ENCODE measurements at places on chromosomes 5 and 9.

- no peak for DNase-seq
These were observed 473.6 kb downstream of the AGTPBP1 start for GRCh38 chr9:85268131-85268530.

- peak; percentile 78 for DNase-seq
These were observed 485 bp downstream of the TGFBR1 start for GRCh38 chr9:99105152-99106043.

GRCh38 chr9:109328978-109329637 is 8.2 kb upstream of the EPB41L4B start:
- DNase-seq, result no peak

DNA sequence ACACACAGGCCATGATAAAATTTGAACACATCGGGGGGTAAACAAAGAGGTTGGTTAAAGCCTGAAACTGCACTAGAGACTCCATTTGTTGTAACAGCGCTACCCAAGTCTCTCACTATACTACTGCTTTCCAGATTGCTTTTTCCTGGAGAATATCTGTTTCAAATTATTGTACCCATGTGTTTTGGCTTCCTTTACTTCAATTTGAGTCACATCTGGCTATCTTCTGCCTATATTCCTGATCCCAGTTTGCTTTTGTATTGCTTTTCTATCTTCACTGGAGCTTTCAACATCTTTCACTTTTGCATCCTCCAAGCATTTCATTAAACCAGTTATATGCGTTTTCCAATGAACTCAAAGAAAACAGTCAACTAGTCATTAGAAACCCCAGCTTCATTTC is 404.7 kb downstream of the MLLT3 start:
- DNase-seq, result no peak

DNA sequence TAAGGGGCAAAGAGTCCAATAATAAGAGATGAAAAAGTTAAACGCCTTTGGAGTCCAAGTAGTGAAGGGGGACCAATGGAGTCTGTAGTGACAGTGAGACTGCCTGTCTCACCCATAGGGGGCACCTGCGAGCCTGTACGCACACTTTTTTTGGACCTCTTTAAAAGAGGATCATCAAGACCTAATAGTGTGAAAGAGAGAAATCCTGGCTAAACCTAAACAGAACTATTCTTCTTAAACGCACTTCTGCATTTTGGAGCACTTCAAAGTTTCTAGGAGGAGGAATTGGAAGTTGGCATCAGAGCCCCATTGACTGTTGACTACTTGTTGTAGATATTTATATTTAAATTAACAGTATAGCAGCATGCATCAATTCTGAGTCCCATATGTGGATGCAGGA is 636.1 kb upstream of the KLF4 start:
- DNase-seq, result no peak

DNA sequence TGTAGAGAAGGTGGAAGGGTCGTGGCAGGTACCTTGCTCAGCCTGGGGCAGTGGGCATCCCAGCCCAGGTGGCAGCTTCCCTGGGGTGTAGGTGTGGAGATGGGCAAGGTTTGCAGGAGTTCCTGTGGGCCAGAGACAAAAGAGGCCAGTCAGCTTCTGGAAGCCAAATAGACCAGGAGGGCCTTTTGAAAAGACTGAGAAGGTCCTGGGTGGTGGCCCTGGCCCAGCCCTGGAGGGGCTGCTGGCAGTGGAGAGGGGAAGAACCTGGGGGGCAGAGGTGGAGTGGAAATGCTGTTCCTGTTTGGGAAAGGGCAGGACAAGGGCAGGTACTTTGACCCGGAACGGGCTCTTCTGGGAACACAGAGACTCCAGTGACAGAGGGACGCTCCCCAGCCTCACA is 7.0 kb upstream of the IL3 start:
- no peak for DNase-seq

DNA sequence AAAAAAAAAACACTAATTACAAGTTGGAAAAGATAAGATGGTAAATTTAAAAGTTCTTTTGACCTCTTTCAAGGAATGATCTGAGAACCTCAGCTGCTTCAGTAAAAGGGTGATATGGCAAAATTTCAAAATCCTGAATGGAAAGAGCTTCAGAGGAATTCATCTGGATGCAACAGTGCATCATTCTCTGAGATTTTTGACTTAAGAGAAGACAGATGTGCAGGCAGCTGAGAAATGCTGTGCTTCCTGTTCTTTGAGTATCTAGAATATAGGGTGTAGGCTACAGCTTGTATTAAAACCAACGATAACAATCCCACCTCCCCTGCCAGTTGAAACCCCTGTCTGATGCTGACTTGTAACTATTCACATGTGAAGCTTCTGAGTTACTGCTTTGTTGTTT is 6.2 kb downstream of the FRMPD1 start:
- DNase-seq, result no peak

DNA sequence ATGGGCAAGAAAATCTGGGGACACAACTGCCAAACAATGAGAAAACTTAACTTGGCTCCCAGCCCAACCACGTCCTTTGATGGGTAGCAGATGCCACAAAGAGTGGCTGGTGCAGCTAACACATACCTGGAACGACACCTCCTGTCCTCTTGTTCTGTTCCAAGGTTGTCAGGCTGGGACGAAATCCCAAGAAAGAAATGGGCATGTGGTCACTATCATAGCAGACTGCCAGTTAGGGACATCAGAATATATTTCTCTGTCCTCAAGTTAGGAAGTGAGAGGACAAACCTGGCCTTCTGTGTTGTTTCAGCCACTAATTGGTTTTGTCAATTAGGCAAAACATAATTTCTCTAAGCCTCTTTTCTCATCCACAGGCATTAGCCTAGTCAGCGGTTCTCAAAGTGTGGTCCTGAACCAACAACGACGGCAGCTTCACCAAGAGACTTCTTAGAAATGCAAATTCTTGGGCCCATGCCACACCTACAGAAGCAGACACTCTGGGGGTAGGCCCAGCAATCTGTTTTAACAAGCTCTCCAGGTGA is 63.4 kb downstream of the RAPGEF1 start:
- no peak for DNase-seq

DNA sequence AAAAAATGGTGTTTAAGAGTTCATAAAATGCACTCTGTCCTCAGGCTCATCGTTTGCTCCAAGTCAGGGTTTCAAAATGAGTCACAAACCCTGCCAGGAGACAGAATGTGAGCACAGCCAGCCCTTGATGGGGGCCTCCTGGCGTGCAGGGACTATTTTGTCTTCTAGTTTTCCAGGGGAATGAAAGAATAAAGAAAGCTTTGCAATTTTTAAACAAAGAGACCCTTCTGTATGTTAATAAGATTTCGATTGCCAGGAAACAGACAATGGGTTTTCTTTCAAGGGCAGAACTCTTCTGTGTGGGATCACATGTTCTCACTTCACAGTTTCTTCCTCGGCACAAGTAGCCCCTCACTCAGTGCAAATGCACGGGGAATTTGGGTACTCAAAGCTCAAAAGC is 121.4 kb upstream of the C6 start:
- DNase-seq, result no peak

- DNase-seq, result no peak
These were observed 220.9 kb downstream of the KIAA0825 start for GRCh38 chr5:94397508-94397907.

DNA sequence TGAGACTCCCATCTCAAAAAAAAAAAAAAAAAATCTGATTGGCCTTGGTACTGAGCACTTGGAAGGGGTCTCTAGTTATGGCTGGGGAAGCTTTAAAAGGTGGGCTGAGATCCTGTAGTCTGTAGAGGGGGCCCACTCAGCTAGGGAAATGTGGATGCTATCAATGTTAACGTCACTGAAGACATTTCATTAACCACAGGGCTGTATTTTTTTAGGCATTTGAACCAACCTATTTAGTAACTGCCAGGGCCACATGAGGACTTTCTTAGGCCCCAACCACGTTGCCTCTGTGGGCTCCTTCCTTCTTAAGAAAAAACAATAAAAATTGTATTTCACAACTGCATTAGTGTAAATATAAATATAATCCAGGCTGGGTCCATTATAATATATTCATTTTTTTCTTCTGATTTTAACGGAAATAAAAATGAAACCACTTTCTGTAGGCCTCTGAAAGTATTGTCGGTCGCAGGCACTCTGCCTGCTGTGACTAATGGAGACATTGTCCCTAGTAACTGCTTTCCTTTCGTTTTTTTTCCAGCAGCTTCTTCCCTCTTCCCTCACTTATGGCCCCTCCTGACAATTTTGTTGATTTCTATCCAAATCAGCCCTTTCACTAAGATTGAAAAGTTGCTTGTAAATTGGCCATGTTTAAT is 71.6 kb downstream of the GCNT1 start:
- DNase-seq, result peak; percentile 17

DNA sequence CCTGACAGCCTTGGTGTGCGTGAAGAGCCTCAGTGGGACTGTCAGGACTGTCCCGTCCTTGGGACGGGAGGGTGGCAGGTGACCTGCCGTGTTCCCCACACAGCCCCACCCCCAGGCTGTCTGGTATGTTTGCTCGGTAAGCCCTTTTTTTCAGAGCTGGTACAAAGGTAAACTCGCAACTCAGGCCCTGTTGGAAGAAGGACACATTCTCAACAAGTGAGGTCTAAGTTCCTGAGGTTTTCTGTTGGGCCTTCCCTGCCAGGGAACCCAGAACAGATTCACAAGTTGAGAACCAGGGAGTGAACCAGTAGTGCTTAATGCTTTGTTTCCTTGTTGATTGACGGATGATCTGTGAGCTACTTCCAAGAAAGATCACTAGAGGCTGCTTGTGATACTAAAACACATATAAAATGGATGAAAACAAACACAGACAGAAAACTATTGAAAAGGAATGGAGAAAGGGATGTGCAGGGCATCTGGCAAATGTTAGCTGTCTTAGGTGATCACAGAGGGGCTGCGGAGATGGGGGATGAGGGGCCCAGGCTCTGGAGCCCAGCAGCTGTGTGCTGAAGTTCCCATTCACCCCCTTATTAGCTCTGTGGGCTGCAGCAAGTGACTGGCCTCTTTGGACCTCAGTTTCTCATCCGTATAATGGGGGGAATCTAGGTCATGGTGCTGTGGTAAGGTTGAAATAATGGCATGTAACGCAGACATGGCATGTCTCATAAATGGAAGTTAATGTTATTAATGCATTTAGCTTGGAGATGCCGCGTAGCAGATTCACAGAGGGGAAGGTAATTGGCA is 2.7 kb downstream of the NDST1 start:
- DNase-seq, result no peak

- DNase-seq, result no peak
These were observed 28.7 kb downstream of the ROR2 start for GRCh38 chr9:91921371-91921770.
